ENCODE measurements at places on chromosomes 7 and 10. TPM values are rescaled to one million over a fixed set of nuclear protein-coding genes. Genes with fewer than 3 reads are reported as not detected.

INSYN2A gene
- 0.35 TPM for polyA plus RNA-seq

CDC14C gene
- polyA plus RNA-seq, result 0.07 TPM

DNA sequence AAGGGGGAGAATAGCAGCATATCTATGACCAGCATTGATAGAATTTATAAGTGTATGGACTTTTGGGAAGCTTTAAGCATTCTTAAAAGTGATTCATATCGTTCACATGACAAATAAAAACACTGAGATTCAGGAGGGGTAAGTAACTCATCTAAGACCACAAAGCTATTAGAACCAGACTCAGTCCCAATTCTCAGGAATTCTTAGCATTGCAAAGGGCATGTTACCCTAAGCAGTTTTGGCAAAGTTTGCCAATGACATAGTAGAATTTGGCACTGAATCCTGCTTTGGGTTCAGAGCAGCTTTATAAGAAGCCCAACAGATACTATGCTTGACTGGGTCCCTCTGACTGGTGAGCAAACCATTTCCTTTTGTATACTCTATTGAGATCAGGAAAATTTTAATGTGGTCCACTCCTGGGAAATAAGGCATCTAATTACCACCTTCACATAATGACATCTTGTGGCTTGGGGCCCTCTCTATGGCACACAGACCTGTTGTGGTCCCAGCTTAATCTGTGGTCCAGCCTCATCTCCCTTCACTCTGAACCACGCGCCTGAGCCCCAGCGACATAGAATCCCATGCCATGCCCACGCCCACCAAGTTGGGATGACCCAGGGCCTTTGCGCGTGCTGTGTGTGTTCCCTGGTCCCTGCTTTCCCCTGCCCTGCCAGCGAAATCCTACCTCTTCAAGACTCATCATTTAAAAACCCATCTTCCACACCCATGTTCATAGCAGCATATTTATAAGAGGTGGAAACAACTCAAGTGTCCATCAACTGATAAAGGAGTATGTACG, 37.5 kb upstream of the DOCK1 start:
- peak; percentile 44 for DNase-seq

DNA sequence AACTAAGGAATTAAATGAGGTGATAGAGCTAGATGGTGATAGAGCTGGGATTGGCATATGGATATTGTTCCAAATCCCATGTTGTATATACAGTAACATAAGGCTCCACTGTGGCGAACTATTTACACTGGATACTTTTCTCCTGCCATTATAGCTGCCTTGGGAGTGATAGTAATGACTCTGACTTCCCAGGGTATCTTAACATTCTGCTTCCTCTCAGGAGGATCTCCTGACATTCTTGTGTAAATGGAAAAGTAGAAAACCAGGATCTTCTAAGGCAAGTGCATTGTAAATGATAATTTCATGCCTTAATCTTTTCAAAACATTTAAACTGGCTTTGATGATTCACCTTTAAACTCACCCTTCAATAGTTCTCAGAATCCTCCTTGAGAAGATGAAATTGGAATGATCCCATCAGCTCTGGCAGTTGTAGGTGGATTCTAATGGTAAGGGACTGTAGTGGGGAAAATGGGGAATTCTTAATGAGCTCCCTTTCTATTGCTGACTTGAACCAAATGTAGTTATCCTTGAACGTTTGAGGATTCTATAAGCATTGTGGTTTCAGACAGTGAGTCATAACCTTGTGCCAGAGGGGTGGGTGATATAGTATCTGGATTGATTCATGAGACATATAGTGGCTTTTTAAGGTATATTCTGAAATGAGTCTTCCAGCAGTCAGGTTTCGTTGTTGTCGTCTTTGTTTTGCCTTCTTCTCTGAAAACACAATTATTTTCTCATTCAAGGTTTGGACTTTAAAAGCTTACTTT, 450.0 kb downstream of the SUGCT start:
- DNase-seq, result no peak

ADCY1 gene
- 0.10 TPM for polyA plus RNA-seq

GRCh38 chr7:36625247-36625646, 99.0 kb downstream of the AOAH start:
- DNase-seq, result no peak

TRPV5 gene
- polyA plus RNA-seq, result not detected

Measured in AG04450 (cell line).